ENCODE measurements at places on chromosomes 2 and 18. TPM values are rescaled to one million over a fixed set of nuclear protein-coding genes. Genes with fewer than 3 reads are reported as not detected.
A peak's percentile ranks its signal among the peaks of the same experiment; 100 is the strongest.

GRCh38 chr2:182098648-182099047 is 113.0 kb downstream of the PPP1R1C start:
- DNase-seq = no peak

The TUBB8B gene
- total RNA-seq = 1.4 TPM

The LINC00305 gene
- 16.4 TPM for total RNA-seq

DNA sequence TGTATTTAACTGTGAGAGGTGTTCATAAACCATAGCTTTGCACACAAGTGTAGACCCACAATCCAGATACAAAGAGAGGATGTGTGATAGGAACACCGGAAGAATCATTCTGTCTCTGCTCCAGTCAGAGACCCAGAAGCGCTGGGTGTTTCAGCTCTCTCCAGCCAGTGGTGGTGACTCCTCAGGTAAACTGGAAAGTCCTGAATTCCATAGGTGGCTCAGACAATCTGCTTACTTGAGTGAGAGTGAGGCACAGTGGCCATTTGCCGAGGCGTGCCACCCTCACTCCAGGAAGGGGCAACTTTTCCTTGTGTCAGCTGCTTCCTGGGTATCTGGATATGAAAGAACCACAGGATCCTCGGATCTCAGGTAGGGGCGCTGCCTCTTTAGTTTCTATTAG is 171.5 kb downstream of the KCNS3 start:
- DNase-seq = no peak

The GYPC gene
- total RNA-seq = 154 TPM

DNA sequence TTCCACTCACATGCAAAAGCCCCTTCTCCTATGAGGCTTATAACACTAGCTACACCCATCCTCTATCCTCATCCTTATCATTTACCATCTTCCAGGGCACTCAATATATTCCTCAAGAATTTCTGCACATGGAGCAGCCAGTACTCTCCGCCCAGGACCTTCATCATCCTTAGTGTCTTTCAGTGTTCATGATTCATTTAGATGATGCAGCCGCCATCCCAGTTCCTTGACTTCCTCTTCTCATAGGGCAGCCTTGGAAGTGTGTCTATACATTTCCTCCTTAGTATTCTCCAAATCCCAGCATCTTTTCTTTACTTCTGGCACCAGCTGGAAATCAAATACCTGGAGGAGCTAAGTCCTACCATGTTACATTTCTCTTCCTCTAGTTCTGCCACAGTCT is 3.0 kb upstream of the ITSN2 start:
- DNase-seq = no peak

GRCh38 chr2:166573391-166573790 is 79.3 kb upstream of the SCN7A start:
- peak; percentile 29 for DNase-seq

The ERBB4 gene
- total RNA-seq = 0.36 TPM

The SATB2 gene
- total RNA-seq = 3.8 TPM

DNA sequence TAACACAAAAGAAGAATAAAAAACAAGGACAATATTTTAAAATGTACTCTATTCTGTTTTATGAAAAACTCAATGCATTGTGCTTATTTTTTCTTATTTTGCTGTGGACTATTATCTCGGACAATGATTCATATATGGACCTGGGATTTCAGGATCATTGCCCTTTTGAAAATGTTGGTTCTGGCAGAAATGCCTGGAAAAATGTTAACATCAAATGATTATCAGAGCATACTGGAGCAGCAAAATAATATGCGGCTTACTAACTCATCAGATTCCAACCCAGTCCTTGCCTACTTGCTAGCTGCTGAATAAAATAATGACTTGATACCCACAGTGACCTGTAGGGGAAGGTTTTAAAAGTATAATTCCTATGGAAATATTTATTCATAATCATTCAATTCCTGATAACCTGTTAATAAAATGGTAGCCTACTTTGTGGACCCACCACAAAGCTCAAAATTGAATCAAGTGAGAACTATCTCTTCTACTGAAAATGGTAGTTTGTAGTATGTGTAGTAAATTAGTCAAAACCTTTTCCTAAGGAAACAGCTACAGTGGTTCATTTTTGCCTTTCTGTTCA is 117.4 kb downstream of the NEB start:
- no peak for DNase-seq

The PDCD1 gene
- not detected for total RNA-seq

The LRATD1 gene
- total RNA-seq = 37.6 TPM

GRCh38 chr2:28119631-28120030 is 229.1 kb downstream of the BABAM2 start:
- DNase-seq = no peak

GRCh38 chr2:216932863-216933548 is 73.1 kb upstream of the TNP1 start:
- no peak for DNase-seq

DNA sequence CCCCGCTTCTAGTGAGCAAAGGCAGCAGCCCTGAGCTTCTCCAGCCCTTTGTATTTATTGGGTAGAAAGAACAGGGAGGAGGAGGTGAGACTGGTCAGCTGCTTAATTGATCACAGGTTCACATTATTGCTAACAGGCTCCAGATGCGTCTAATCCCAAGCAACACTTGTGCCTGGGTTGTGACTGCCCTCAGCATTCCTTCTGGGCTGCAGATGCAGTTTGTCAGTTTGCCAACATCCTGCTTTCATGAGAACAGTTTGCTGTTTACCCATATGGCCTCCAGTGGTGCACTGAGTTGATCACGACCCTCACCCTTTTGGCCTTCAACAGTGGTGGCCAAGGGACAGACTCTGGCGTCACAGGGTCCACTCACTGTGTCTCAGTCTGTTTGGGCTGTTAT is 159.5 kb upstream of the ZNF516 start:
- DNase-seq = no peak

DNA sequence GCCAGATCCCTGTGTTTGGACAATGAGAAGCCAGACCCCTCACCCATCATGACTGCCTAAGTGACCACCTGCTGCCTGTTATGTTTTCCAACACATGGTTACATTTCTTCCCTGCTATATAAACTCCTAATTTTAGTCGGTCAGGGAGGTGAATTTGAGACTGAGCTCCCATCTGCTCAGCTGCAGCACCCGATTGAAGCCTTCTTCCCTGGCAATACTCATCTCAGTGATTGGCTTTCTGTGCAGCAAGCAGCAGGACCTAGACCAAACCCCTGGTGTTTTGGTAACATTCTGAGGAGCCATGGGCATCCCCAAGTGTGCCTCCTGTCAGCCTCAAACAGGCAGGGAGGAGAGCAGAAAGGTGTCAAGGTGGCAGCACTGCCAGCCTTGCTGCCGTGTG is 141.2 kb downstream of the CD8B2 start:
- no peak for DNase-seq

- peak; percentile 74 for DNase-seq
Measured at GRCh38 chr2:9205963-9206948, at the start of gene ASAP2. Gene ASAP2 (plus strand): TSS chr2:9206812. CDS start chr2:9207105, 293 bp downstream.

DNA sequence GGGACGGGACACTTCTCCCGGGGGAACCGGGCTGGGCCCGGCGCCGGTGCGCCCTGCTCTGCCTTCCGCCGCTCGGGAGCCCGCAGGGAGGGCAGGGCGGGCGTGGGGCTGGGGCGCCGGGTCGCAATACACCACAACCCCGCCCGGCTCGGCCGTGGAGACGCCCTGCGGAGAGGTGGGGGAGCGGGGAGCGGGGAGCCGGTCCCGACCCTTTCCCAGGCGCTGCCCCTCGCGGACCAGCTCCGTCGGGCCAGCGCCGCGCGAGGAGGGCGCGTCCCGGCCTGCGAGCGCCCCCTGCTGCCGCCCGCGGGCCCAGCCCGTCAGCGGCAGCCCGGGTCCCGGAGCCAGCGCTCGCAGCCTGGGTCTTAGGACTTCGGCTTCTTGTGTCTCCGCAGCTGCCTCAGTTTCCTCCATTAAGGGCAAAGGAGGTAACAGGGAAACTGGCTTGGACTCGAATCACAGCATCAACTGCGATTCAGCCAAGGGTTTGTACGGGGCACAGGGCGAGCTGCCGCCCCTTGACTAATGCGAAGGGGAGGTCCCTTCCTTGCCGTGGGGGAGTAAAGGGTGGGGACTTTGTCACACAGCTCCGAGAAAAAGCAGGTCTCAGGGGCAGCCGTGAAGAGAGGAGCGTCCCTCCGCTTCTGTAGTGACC is 635 bp upstream of the ADRA2B start:
- DNase-seq = peak; percentile 81

The MOGAT1 gene
- 0.26 TPM for total RNA-seq

- no peak for DNase-seq
Measured at GRCh38 chr2:50650403-50650810, 381.5 kb downstream of the NRXN1 start.

DNA sequence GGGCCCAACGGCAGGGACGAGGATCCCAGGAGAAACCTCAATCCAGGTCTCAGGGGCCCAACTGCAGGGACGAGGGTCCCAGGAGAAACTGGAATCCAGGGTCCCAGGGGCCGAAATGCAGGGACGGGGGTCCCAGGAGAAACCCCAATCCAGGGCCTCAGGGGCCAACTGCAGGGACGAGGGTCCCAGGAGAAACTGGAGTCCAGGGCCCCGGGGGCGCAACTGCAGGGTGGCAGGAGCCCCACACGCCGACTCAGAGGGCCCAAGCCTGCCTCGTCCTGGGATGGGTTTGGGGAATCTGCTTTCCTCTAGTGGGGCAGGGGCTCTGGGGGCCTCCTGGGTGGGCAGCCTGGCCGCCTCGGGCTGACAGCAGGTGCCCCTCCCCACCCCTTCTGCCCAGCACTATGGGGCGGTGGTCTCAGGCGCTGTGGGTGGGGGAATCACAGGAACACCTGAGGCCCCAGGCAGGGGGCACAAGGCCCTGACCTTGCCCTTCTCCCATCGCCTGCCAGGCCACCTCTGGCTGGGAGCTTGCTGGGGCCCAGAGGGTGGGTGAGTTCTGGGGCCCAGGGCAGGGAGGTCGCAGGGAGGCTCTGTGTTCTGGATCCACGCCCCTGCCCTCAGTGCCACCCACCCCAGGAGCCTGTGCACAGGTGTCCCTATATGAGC is 7.1 kb downstream of the RTP5 start:
- no peak for DNase-seq

The SELENOI gene
- 28.2 TPM for total RNA-seq

The CFAP221 gene
- 1.1 TPM for total RNA-seq

- DNase-seq = no peak
Measured at GRCh38 chr2:64586883-64587481, 62.9 kb downstream of the AFTPH start.

DNA sequence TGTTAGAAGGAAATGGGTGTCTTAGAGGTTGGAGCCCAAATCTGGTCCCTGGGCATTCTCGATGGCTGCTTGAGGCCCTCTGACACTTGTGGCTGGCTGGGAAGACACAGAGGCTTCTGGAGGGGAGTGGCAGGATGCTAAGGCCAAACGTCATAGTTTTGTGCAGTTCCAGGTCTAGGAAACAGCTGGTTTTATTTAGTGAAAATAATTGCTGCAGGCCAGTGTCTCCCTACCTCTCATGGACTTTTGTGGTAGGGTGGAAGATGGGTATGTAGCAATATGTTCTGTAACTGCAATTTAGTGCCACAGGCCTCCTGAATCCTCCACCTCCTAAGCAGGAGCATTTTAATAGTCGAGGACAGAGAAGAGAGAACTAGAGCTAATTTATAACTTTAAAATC is 32.2 kb upstream of the SPRED2 start:
- DNase-seq = no peak

DNA sequence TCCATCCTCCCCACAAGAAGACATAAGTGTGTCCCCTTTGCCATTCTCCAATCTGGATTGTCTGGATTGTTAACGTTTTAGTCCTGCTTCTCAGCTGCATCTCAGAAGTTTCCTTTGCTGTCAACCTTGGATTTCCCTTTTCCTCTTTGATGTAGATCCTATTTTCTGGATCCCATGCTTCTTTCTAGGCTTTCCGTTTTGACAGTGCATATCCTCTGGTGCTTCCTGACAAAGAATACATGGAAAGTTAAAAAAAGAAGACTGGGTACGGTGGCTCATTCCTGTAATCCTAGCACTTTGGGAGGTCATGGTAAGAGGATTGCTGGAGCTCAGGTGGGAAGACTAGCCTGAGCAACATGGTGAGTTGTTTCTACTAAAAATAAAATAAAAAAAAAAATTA is 26.8 kb downstream of the ABI2 start:
- DNase-seq = no peak

- DNase-seq = no peak
Measured at GRCh38 chr18:9454061-9454703, 21.1 kb upstream of the RALBP1 start.

- no peak for DNase-seq
Measured at GRCh38 chr2:77370511-77370910, 151.7 kb downstream of the LRRTM4 start.

GRCh38 chr18:74522635-74523548 is 11.4 kb upstream of the CNDP1 start:
- DNase-seq = no peak

DNA sequence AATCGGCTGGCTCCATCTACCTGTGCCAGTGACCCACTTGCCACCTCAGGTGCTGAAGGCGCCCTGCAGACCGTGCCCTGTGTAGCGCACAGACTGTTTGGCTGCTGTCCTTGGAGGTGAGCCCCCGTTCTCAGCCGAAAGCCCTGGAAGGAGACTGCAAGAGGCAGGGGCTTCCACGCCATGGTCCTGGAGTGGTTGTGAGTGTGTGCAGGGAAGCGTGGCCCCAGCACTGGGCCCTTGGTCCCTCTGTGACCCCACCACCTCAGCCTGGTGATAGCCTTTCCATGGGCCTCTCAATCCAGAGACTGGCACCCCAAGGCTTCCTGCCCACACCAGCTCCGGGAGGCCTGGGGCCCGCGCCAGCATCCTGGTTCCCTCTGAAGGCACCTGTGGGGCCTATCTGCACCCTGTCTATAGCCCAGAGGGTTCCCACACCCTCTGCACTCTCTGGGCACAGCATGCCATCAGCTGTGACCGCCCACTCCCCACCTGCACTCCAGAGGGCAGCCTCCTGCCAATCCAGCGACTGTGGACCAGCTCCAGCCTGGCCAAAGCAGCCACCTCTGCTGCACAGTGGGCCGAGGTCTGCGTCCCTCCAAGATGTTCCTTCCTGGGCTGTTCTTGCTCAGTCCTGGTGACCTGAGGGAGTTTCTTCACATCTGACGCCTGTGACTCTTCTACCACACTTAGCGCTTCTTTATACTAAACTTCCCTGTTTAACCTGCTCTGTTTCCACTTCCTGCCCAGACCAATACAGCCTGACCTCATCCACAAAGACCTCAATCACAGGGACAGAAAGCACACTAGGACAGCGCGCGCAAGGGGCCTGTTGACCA is 109.5 kb downstream of the EIPR1 start:
- no peak for DNase-seq

The MYOM1 gene
- 0.49 TPM for total RNA-seq

DNA sequence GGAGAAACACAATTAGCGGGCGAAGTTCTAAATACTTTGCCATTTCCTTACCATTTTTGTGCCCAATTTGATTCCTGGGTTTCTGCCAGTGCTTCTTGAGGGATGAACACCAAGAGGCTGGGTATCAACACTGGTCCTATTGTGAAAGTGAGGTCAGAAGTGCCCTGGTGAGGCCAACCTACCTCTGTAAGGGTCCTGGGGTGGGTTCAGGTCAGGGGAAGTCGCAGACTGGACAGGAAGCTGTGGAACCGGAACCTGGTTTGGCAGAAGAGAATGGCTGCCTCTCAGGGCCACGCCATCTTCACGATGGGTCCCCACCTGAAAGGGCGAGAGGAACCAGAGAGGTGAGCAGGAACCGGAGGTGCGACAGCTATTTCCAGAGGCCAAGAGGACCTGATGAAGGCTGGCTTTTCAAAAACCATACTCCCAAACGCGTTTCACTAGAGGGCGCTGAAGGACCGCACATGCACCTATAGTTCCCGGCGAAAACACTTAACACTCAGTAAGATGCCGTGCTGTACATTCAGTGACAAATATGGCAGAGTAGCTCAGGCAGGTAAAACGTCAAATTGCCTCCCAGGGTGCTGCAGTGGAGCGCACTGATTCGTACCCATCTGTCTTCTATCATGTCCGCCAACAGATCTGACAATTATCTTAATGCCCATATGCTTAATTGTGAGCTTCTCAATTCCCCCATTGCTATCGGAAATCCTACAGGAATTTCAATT is 275.3 kb upstream of the CCDC68 start:
- peak; percentile 79 for DNase-seq

Data from endothelial cell (in vitro differentiated cells).